Endodermal cell (in vitro differentiated cells): ENCODE measurements at places on chromosomes 12 and 14.
A peak's percentile ranks its signal among the peaks of the same experiment; 100 is the strongest.

GRCh38 chr14:32186248-32186647, 15.6 kb upstream of the RNU6-7 start:
- no peak for DNase-seq

- no peak for DNase-seq
These were observed 87.2 kb upstream of the PTPRB start for GRCh38 chr12:70724444-70724843.

DNA sequence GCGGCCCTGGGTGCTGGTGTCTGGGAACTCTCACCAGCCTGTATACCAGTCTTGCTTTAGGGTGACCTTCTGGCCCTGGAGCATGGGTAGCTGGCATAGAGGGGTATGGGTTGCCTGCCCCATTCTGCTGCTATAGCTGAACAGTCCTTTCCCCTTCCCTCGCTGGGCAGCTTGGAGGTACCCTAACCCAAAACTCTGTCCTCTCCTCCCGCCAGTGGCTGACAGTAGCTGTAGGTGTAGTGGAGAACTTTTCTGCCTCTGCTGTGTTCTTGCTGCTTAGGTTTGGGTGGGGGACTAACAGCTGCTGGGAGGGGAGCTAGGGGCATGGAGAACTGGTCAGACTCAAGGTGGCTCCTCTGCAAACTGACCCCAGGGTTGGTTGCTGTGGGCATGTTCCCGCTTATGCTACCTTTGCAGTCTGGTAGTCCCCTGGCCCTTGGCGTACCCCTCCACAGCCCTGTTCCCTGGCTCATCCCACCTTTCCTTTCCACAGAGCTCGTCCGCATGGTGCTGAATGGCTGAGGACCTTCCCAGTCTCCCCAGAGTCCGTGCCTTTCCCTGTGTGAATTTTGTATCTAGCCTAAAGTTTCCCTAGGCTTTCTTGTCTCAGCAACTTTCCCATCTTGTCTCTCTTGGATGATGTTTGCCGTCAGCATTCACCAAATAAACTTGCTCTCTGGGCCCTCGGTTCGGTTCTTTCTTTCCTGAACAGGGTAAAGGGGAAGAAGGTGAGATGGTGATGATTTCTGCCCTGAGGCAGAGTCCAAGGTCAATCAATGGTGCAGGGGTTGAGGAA, 2.9 kb downstream of the MYL6 start:
- DNase-seq: no peak

- no peak for DNase-seq
These were observed 4.4 kb downstream of the ZBTB42 start for GRCh38 chr14:104805326-104805678.

- no peak for DNase-seq
These were observed 145.2 kb upstream of the KRR1 start for GRCh38 chr12:75656648-75657047.

- no peak for DNase-seq
These were observed 251.5 kb upstream of the LMO3 start for GRCh38 chr12:16857456-16857923.

GRCh38 chr12:54007538-54008259, 1.1 kb upstream of the HOXC8 start:
- DNase-seq: no peak

DNA sequence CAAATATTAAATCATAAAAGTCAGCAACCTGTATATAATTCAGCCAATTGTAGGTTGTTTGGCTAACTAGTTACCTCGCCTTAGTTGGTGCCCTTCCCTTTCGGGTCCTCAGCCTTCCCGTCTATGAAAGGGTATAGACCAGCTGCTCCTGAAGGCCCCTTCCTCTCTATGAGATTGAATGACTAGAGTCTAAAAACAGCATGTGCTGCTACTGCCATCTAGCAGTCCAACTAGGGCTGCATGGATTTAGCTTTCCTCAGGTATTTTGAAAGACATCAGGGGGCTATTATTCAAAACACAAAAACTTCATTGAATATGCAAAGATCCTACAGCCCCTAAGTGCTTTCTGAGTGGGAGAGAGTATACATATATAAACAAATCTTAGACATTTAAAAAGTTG, 37.0 kb upstream of the TMEM263 start:
- peak; percentile 85 for DNase-seq

- DNase-seq: no peak
These were observed 746 bp upstream of the DUSP16 start for GRCh38 chr12:12563290-12563928.

DNA sequence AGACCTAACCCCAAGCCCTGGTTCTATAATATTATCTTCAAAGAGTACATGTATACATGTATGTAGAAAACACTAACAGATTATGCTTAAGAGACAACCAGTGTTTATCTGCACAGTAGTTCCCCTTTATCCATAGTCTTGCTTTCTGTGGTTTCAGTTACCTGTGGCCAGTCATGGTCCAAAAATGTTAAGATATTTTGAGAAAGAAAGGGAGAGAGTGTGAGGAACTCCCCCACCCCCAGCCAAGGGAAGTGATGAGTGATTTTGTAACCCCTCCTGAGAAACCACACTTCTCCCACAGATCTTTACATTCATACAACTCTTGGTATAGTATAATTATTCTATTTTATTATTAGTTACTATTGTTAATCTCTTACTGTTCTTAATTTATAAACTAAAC, 77.3 kb upstream of the CNTN1 start:
- DNase-seq: no peak

GRCh38 chr12:67457136-67457535, 188.0 kb downstream of the CAND1 start:
- no peak for DNase-seq

- DNase-seq: no peak
These were observed 204.2 kb upstream of the CDKN3 start for GRCh38 chr14:54192610-54193009.

- no peak for DNase-seq
These were observed 14.6 kb upstream of the ATP2B1 start for GRCh38 chr12:89723276-89723675.

GRCh38 chr12:131140697-131141096, 187.0 kb downstream of the ADGRD1 start:
- DNase-seq: no peak

- no peak for DNase-seq
These were observed 74.9 kb downstream of the ALG10 start for GRCh38 chr12:34097213-34097612.

DNA sequence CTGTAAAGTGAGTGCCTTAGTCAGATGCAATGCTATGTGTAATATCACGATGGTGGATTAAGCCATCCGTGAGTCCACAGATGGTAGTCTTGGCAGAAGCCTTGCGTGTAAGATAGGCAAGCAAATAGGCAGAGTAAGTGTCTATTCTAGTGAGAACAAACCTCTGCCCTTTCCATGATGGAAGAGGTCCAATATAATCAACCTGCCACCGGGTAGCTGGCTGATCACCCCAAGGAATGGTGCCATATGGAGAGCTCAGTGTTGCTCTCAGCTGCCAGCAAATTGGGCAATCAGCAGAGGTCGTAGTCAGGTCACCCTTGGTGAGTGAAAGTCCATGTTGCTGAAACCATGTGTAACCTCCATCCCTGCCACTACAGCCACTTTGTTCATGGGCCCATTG, 371.2 kb upstream of the LRFN5 start:
- no peak for DNase-seq

- DNase-seq: peak; percentile 89
These were observed 171.5 kb downstream of the PTPN11 start for GRCh38 chr12:112590281-112590680.

- no peak for DNase-seq
These were observed 60.8 kb upstream of the C14orf180 start for GRCh38 chr14:104518659-104519350.

- no peak for DNase-seq
These were observed 11.9 kb downstream of the SLCO1B3 start for GRCh38 chr12:20822415-20822814.

DNA sequence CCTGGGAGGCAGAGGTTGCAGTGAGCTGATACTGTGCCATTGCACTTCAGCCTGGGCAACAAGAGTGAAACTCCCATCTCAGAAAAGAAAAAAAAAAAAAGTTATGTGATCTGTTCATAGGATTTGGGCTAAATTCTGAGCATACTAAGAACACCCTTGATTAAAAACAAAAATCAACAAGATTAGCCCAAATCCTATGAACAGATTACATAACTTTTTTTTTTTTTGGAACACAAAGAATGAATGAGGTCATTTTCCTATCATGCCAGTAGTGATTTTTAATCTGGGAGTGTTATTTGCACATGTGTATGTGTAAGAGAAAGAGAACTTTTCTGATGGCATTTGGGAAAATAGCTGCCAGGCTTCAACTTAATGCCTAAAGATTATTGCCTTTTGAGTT, 208.7 kb downstream of the ERC1 start:
- DNase-seq: no peak

GRCh38 chr12:19251481-19252132, 122.1 kb downstream of the PLEKHA5 start:
- DNase-seq: no peak

DNA sequence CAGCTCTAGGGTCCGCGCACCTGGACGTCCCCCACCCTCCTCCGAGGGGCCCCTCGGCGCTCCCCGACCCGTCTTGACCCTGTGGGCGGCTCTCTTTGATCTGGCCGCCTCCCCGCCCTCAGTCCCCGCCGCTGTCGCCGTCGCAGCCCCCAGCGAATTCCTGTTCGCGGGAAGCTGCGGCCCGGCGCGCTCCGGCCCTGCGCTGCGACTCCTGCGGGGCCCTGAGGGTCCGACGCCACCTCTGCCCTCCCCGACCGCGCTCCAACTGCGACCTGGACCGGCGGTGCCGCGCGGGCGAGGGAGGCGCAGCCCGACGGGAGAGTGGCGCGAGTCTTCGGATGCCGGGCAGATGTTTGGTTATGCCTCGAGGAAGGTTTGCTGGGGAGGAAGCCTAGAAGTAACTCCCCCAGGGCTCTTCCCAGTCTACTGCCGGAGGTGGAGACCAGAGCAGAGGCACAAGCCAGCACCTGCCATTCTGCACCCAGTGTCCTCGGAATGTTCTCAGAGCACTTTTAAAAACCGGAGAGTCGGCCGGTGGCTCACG, 440 bp upstream of the ISM2 start:
- DNase-seq: peak; percentile 83

DNA sequence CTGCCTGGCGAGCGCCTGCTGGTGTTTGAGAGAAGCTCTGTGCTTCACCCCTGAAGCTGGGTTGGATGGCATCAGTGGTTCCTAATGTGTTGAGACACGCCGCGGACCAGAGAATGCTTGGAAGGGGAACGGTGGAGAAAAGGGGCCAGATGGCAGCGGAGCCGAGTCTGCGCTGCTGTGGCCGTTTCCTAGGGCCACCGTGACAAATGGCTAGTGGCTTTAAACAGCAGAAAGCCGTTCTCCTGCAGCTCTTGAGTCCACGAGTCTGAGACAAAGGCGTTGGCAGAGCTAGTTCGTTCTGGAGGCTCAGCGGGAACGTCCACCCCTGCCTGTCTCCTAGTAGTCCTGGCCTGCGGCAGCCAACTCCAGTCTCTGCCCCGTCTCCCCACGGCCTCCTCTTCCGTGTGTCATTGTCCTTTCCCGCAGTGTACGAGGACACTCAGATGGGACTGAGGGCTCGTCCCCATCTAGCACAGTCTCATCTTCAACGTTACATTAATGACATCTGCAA, 103.6 kb downstream of the ADGRD1 start:
- peak; percentile 30 for DNase-seq

- no peak for DNase-seq
These were observed 301.8 kb downstream of the AEBP2 start for GRCh38 chr12:19741132-19741489.

DNA sequence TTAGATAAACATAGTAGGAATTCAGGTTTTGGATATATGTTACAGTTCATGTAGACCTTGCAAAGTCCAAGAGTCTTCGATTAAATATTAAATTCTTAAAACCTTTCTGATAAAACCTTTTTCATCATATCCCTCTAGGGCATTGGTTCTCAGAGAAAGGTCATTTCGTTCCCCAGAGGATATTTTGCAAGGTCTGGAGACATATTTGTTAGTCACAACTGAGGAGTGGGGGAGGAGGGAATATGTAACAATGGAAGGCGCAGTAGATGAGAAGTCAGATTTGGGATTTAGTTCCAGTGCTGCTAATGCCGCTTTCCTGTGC, 5.3 kb downstream of the TMEM253 start:
- DNase-seq: no peak

- DNase-seq: no peak
These were observed 47.7 kb downstream of the MVK start for GRCh38 chr12:109621211-109621694.

GRCh38 chr14:69664865-69665526, 53.6 kb downstream of the SUSD6 start:
- DNase-seq: no peak

DNA sequence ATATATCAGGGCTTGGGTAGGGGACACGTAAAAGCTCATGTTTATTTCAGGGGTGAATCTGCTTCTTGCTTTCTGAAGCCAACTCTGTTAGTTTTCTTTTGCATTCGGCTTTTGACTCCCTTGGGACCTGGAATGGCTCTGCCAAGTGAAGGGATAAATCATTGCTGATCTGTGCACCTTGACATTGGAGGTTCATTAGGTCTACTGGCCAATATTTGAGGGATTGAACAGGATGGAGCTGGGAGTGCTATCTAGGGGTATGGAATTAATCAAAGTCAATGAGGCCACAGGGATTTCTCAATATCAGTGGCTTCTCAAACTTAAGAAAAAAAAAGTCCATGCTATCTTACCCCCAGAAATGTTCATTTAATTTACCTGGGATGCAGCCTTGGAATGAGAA, 203.5 kb upstream of the RMST start:
- no peak for DNase-seq

- no peak for DNase-seq
These were observed 82.2 kb downstream of the ADCK1 start for GRCh38 chr14:77882098-77882497.

DNA sequence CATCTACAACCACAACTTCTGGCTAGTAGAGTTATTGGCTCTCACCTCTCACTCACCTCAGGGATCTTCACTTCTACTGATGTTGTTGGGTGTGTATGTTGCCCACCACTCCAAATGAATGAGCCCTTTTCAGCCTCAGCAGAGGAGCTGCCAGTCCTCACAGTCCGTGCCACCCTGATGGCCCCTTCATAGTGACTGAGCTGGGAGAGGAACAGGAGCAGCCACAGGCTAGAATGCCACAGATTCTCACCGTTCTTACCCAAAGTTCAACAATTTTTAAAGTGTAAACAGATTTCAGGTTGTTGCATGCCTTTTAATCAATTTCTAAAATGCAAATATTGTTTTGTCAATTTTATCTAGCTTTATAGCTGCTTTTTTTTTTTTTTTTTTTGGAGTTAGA, 74.5 kb upstream of the DNM1L start:
- DNase-seq: no peak

- peak; percentile 68 for DNase-seq
These were observed 106.2 kb downstream of the UNC79 start for GRCh38 chr14:93536945-93537344.

DNA sequence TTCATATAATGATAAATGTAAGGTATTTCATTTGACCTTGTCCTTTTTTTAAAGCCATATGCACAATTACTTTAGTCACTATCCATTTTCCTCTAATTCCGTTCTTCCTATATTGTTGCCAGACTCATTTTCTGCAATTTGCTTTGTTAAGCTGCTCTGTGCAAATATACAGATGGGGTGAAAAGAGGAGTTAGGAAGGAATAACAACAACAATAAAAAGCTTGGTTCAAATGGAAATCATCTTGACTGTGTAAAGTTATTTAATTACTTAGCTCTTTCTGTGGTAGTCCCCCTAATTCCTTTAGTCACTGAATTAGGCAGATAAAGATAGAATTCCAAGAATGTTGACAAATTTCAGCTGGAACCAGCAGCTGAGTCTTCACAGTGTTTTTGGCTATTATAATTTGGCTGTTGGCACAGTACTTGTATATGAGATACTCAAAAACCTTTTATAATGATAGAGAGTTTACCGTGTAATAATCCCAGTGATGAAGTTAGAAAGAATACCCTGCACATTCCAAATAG, 838.0 kb downstream of the RPS29 start:
- DNase-seq: no peak

- no peak for DNase-seq
These were observed 804.4 kb downstream of the FLRT2 start for GRCh38 chr14:86334355-86334754.
